ENCODE measurements at places on chromosomes 3 and 15.

GRCh38 chr3:138946663-138947494, at the start of the genes FOXL2 and FOXL2NB:
TSS of gene FOXL2 (minus strand) at chr3:138947137. CDS start at chr3:138946722, 415 bp downstream.
TSS of gene FOXL2NB (plus strand) at chr3:138947217. CDS start at chr3:138947365, 148 bp downstream.
- DNase-seq: no peak

- DNase-seq: peak; percentile 32
Observed at GRCh38 chr3:39107388-39108199, at the start of the genes GORASP1 and TTC21A. TSS of gene GORASP1 (minus strand) at chr3:39107627. CDS start at chr3:39107541, 86 bp downstream. TSS of gene TTC21A (plus strand) at chr3:39107680. CDS start at chr3:39107838, 158 bp downstream.

GRCh38 chr3:170132335-170132734, 49.2 kb downstream of the PHC3 start:
- no peak for DNase-seq

- no peak for DNase-seq
Observed at GRCh38 chr3:18847583-18848197, 300.6 kb upstream of the KCNH8 start.

GRCh38 chr15:53454843-53455721, 304.4 kb downstream of the WDR72 start:
- DNase-seq: no peak

- DNase-seq: no peak
Observed at GRCh38 chr3:122787872-122788271, 5.8 kb downstream of the HSPBAP1 start.

- DNase-seq: no peak
Observed at GRCh38 chr3:177899275-177900067, 636.8 kb upstream of the KCNMB2 start.

- DNase-seq: no peak
Observed at GRCh38 chr3:151200586-151200985, 2.4 kb downstream of the GPR171 start.

DNA sequence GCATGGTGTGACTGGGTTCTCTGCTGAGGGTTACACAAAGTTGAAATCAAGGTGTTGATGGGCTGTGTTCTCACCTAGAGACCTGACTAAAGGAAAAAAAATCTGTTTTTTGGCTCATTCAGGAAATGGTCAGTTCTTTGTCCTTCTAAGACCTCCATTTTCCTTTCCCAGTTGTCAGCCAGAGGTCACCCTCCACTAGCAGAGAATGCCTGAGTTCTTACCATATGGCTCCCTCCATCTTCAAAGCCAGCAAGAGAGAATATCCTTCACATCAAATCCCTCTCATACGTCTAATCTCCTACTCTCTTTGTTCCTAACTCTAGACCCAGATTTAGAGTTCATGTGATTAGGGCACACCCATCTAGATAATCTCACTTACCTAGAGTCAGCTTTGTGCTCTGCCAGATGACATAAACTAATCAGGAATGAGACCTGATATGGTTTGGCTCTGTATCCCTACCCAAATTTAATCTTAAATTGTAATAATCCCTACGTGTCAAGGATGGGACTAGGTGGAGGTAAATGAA, 19.4 kb downstream of the ANKRD28 start:
- no peak for DNase-seq

GRCh38 chr15:91555312-91555711, 298.2 kb upstream of the SLCO3A1 start:
- no peak for DNase-seq

DNA sequence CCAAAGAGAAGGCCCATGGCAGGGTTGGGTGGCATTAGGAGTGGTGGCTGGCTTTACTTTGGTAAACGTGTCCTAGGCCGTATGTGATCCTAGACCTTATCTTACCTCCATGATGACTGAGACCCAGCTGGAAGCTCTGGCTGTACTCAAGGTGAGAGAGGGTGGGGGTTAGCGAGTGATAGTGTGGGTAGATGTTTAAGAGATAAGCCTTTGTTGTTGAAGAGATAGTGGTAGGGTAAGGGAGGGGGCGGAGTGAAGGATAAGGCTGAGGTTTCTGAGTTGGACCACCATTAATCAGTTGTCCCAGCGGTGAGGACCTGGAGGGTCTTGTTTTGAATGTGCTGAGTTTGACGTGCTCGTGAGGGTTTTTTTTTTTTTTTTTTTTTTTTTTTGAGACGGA, 61.5 kb upstream of the ULK4 start:
- no peak for DNase-seq

DNA sequence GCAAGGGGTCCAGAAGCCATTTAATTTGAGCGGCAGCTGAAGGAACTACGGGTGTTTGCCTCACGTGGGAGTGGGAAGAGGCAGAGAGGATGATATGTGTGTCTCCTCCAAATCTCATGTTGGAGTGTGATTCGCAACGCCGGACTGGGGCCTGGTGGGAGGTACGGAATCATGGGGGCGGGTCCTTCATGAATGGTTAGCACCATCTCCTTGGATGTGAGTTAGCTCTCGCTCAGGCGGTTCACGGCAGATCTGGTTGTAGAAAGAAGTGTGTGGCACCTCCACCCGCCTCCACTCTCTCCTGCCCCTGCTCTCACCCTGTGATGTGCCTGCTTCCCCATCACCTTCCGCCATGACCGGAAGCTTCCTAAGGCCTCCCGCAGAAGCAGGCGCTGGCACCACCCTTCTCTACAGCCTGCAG, 25.4 kb downstream of the XXYLT1 start:
- no peak for DNase-seq

DNA sequence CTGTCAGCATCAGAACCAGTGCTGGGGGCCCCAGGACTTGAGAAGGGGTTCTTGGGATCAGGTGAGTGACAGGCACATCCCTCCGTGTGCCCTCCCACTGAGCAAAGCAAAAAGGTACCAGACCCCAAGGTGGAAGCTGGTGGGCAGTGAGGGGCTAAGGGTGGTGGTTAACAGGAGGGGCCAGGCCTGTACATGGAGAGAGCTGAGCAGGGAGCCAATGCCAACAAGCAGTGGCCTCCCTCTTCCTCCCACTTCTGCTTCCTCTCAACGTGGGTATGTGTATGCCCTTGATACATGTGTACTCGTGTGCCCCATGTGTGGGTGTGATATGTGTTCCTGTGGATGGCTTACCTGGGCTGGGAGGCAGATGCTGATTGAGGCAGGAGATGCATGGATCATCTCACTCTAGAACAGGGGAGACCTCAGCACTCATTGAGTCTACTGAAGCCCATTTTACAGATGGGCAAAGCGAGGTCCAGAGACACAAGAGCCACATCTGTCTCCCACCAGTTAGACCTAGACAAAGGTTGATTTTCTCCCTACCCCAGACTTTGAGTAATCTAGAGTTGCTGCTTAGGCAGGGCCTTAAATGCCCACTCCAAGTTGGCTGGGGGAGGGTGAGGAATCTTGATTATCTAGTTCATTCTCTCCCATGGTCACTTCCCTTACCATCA, 945 bp downstream of the VIPR1 start:
- DNase-seq: no peak

DNA sequence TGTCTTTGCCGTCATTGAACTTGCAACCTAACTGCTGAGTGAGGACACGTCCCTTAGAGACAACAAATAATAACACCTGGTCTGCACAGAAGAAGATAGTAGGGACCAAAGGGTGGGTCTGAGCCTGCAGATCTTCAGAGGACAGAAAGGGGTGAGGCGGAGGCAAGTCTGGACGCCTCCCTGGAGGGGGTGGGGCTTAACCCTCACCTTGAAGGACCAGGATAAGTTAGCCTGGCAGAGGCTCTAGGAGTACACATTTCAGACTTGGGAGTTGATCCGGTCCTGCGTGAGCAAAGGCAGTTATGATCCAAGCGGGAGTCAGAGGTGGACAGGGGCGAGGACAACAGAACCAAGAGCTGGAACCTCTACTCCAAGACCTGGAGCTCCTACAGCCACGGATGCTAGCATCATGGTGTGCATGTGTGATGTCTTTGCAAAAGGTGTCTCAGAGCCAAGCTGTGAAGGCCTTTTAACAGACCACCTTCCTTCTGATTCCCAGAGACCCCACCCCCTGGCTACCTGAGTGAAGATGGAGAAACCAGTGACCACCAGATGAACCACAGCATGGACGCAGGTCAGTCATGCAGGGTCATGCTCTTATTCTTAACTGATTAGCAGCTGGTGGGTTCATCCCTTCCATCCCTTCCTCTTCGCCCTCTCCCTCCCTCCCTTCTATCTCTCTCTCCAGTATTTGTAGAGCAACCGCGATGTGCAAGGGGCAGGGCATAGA, 88.0 kb downstream of the AAGAB start:
- no peak for DNase-seq
